ENCODE measurements at places on chromosomes 12 and 14.

- no peak for DNase-seq
These were observed 55.2 kb downstream of the FBXL14 start for GRCh38 chr12:1539135-1539534.

GRCh38 chr12:110354172-110354780 lies 49.2 kb downstream of the ANAPC7 start:
- DNase-seq = no peak

DNA sequence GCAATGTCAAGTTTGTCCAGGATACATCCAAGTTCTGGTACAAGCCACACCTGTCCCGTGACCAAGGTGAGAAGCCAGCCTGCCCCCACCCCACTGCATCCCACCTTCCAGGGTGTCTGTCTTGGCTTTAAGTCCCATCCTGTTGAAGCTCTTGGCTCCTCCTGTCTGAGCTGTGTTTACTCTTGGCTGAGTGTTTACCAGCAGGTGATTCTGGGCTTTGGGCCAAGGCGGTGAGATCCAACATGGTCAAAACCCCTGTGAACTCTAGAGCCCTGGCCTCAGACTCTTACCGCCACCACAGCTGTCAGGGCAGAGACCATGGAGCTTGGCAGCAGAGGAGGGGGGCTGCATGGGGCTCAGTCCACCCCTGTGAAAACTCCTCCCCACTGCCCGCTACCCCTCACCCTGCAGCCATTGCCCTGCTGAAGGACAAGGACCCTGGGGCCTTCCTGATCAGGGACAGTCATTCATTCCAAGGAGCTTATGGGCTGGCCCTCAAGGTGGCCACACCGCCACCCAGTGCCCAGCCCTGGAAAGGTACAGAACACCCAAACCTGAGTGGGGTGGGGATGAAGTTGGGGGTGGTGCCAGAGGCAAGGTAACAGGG lies 11.6 kb downstream of the TNS2 start:
- no peak for DNase-seq

GRCh38 chr12:131139363-131140068 lies 185.8 kb downstream of the ADGRD1 start:
- DNase-seq = no peak

DNA sequence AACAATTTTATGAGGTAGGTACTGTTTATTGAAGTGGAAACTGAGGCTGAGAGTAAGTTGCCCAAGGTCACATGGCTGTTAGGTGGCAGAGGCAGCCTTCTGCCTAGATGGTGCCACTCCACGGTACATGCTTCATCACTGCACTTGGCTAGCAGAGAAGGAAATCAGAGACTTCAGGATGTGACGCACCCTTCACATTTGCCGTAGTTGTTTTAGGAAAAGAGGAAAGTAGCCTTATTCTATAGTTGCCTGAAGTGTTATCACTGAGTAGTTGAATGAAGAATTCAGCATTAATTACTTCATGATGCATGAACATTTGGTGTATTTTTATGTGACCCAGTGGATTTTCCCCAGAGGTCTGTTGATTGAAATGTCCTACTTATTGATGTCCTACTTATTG lies 55.7 kb downstream of the ERC1 start:
- DNase-seq = no peak

DNA sequence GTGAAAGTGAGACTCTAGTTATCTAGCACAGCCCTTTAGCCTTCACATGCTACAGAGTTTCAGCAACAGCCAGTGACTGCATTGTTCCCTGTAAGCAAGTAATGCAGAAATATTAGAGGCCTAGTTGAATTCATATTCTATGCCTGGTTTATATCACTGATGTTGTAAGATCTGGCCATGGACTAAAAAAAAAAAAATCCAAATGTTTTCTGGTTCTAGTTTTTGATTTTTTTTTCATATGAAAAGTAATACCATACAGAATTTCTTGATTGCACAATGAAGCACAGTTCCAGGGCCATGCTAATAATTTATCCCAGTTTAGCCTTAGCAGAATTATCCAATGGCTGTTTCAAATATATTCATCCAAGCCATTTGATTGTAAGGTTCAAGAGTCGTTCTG lies 341.5 kb upstream of the DDHD1 start:
- no peak for DNase-seq

DNA sequence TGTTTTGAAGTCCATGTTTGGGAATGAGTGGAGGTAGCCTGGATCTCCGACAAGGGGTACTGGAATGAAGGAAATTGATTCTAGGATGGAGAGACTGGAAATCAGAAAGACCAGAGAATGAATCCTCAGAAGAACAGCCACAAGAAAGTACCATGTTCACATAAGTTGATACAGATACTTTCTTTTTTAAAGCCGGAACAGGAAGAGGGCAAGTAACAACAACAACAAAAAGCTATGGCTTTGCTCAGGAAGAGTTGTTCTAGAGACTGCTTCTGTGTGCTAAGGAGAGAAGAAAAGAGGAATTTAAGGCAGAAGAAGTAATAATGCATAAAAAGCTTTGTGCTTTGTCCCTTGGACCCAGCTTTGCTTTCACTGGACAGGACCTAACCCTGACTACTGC lies 6.2 kb downstream of the TC2N start:
- DNase-seq = no peak

DNA sequence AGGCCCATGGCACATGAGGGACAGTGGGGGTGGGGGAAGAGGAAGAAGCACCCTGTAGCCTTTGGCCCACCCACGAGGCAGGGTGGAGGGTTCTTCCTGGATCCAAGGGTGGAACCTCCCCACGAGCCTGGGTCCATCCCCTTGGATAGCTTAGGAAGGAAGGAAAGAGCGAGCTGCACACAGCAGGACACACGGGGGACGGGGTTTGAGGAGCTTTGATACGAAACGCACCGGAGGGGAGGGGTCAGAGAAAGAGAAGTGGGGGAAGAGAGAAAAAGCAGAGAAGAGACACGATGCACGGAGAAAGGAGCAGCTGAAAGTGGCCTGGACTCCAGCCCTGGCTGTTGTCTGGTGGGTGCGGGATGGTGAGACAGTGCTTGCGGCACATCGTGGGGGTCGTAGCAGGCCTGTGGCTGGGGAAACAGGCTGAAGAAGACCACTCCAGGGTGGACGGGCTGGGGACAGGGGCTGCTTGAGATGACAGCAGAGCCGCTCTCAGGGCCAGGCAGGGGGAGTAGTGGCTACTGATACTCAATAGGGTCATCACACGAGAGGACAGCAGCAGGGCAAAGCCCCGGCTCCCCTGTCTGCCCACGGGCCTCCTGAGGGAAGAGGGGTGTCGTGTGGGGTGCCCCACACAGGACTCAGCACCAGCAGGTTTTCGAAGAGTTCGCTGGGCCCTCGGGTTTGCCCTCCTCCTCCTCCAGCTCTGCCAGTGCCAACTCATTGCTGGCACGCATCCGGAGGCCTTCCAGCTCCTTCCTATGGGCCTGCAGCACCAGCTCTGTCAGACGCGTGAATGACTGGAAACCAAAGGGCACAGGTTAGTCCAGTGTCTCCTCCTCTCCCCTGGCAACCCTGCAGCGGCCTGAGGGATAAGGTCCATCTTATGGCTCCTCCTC lies 5.4 kb upstream of the GPX2 start:
- DNase-seq = no peak

- peak; percentile 70 for DNase-seq
These were observed 39.7 kb downstream of the KRT80 start for GRCh38 chr12:52151837-52152783.

GRCh38 chr12:91940826-91941570 lies 204.6 kb downstream of the BTG1 start:
- DNase-seq = no peak

- no peak for DNase-seq
These were observed 167.2 kb downstream of the CAPZA3 start for GRCh38 chr12:18905134-18905533.

GRCh38 chr14:65850429-65851135 lies 438.1 kb downstream of the FUT8 start:
- no peak for DNase-seq

GRCh38 chr12:108004319-108004718 lies 124.8 kb upstream of the WSCD2 start:
- DNase-seq = no peak

GRCh38 chr12:49059045-49059298 lies 1.6 kb downstream of the KMT2D start:
- DNase-seq = no peak

DNA sequence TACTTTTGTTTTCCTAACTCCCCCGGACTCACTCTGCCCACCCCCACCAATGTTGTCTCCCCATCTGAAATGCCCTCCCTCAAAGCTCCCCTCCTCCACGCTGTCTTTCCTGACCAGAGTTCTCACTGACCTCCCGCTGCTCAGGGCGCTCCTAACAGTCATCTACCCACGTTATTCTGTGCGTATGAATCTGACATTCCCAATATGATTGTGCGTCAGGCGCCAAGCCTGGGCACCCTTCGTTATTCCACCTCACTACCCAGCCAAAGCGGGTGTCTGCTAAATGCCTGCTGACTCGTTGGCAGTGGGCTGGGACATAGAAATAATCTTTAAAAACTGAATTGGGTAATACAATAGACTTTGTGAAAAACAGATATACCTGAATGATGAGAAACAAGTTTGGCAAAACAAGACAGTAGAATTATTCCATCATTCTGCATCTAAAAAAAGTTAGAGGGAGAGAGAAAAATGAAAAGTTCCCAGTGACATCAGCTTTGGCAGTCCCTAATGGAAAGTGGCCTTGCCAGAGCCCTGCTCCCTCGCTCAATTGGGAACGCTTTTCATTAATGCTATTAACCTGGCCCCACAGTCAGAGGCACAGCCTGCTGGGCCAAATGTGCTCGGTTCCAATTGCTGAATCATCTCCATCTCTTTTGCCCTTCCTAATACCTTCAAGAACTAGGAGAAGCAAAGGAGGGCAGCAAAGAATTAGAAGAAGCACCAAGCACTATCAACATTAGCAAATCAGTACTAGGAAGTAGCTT lies 74.0 kb upstream of the PLXNC1 start:
- DNase-seq = peak; percentile 24

- no peak for DNase-seq
These were observed 16.6 kb downstream of the MAP3K12 start for GRCh38 chr12:53482626-53483168.

DNA sequence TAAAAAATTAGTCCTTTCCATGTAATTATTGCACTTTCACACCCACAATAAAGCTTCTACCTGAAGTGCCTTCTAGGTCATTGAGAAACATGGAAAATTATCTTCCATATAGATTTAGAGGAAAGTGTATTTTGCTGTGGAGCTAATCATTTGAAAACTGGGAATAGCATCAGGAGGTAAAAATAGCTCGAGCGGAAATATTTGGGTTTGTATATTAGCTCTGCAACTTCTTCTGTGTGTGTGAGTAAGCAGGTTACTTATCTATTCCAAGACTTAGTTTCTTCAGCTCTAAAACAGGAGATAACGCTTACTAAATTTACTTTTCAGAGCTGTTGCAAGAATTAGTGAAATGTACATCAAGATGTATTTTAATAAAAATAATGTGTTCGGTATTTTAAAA lies 95.0 kb upstream of the MON2 start:
- no peak for DNase-seq

GRCh38 chr14:105487449-105487985 lies 831 bp downstream of the CRIP1 start:
- DNase-seq = no peak

- DNase-seq = peak; percentile 55
These were observed 451.8 kb upstream of the TBX3 start for GRCh38 chr12:115135800-115136211.

DNA sequence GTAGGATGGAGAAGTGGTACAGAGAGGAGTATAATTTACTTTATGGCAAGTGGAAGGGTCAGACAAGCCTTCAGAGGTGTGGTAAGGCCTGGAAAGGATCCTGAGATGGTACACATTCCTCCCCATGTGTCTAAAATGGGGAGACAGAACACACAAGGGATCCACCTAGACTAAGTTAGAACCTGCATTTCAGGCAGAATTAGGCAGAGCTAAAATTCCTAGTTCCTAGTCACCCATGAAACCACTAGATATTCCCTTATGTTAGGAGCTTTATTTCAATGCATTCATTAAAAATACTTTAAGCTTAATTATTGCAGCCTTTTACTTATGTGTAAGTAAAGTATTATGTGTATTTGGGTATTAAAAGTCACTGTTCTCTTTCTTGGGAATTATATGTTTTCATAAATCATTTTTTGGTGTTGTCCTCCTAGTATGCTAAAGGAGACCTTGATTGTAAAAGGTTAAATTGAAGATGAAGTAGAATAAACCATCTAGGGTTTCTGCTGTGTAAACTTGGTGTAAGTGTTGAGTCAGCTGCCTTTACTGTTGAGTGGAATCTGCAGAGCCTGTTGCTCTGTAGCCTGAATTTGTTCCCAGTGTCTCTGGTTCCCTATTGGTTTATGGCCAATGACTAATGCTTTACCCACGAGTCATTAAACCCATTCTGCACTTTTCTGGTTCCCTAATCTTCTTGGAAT lies 423.2 kb downstream of the ATP23 start:
- DNase-seq = peak; percentile 100

- DNase-seq = no peak
These were observed 46.3 kb upstream of the CERS5 start for GRCh38 chr12:50213439-50213838.

GRCh38 chr12:18899678-18900317 lies 161.9 kb downstream of the CAPZA3 start:
- DNase-seq = peak; percentile 3

- no peak for DNase-seq
These were observed 632.8 kb downstream of the DIO2 start for GRCh38 chr14:79578470-79578869.

All from fibroblast of skin of right biceps (primary cell).